ENCODE measurements at places on chromosomes 5 and 9.

GRCh38 chr5:133467335-133467779 is 145.0 kb downstream of the FSTL4 start:
- no peak for DNase-seq

DNA sequence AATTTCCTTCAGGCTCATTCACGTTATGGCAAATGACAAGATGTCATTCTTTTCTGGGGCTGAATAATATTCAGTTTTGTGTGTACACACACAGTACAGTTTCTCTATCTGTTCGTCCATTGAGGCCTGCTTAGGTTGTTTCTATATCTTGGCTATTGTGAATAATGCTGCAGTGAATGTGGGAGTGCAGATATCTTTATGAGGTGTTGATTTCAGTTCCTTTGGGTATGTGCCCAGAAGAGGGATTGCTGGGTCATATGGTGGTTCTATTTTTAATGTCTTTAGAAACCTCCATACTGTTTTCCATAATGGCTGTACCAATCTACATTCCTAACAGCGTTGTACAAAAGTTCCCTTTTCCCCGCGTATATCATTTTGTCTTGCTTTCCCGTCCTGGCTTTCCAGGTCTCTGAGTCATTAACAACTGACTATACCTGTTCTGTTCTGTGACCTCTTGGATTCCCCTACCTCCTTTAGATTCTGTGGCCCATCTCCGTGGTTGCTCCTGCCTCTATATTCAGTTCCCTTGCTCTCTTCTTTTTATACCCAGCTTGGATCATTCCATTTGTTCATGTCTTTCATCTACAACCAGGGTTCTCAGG is 6.8 kb downstream of the SNX30 start:
- DNase-seq, result no peak

GRCh38 chr5:56861893-56862485 is 46.6 kb downstream of the MAP3K1 start:
- no peak for DNase-seq

- no peak for DNase-seq
Measured at GRCh38 chr5:902129-902916, 9.6 kb downstream of the TRIP13 start.

GRCh38 chr5:170499621-170500020 is 4.2 kb upstream of the KCNIP1 start:
- DNase-seq, result no peak

GRCh38 chr9:98378206-98378780 is 122.8 kb upstream of the TBC1D2 start:
- DNase-seq, result no peak

GRCh38 chr9:130609163-130609562 is 29.8 kb downstream of the FUBP3 start:
- no peak for DNase-seq

GRCh38 chr9:105341434-105342146 is 97.1 kb downstream of the SLC44A1 start:
- DNase-seq, result peak; percentile 22

DNA sequence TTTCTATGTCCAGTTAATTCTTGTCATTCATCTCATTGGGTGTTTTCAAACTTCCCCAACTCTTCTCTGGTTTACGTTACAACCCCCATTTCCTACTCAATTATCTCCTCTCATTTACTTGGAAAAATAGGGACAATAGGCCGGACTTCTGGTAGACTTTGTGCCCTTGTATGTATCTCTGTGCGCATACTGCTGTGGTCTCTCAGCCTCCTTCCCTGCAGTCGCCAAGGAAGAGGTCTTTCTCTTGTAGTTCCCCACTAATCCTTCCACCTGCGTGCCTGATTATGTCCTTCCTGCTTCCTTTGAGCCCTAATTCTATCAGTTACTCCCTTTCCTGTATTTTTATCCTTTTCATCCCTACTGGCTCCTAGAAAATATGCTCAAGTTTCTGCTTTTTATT is 176.3 kb downstream of the GDNF start:
- DNase-seq, result no peak

DNA sequence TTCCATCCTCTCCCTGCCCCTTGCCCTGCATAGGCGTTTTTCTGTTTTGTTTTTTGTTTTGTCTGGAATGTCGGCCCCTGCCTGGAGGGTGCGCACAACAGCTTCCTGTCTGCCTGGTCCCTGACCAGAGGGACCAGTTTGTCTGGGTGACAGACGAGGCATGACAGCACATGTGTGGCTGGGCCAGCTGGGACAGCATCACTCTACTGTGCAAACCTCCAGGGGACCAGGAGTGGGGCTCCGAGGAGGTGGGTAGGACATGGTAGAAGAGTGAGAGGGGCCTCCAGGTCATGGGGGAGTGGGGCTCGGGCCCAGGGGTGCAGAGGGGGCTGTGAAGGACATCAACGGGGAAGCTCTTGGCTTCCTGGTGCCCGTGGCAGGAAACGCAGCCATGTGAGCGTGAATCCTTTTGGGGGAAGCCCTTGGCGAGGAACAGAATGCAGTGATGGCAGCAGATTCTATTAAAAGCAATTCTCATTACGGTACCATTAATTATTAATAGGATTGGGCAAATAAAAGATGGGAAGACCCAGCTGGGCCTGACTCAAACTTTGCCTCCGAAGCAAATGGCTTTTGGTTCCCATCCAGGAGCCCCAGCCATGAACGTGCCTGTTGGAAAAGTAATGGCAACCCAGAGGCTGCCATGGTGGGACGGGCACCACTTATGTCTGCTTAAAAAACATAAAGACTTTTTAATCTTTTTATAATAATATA is 184.4 kb upstream of the IER5L start:
- no peak for DNase-seq

DNA sequence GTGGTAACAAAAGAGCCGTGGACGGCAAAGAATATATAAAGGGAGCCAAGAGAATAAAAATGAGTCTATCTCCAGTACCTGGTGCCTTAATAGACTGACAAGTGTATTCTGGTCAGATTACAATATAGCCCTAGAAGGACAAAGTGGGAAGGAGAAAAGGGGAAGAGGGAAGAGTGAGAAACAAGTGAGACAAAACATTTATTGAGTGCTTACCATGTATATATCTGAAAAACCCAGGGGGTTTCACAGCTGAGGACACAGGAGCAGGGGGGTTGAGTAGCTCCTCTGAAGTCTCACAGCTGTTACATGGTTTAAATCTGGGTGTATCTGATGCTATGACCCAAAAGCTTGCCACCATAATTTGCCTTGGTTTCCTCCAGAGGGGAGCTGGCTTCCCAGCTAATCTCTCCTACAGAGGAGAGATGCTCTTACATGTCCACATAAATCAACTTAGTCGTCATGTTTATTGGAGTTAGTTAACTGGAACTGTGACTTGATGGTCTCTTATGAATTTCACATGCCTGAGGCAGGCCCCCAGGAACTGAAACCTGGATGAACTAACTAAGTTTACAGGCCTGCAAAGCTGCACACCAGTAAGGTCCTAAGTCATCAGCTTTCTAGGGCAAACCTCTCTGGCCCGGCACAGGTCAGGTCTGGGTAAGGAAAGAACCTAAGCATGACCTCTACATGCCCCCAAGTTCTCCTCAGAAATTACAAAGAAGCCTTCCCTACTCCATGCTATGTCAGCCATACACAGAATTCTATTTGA is 15.5 kb downstream of the SIL1 start:
- DNase-seq, result no peak

GRCh38 chr9:86201474-86202337 is 57.8 kb downstream of the C9orf153 start:
- no peak for DNase-seq

GRCh38 chr5:172412724-172413286 is 41.5 kb downstream of the SH3PXD2B start:
- peak; percentile 97 for DNase-seq

- no peak for DNase-seq
Measured at GRCh38 chr9:126605792-126606482, 7.8 kb upstream of the LMX1B start.

- no peak for DNase-seq
Measured at GRCh38 chr5:174618589-174618988, 105.8 kb upstream of the MSX2 start.

DNA sequence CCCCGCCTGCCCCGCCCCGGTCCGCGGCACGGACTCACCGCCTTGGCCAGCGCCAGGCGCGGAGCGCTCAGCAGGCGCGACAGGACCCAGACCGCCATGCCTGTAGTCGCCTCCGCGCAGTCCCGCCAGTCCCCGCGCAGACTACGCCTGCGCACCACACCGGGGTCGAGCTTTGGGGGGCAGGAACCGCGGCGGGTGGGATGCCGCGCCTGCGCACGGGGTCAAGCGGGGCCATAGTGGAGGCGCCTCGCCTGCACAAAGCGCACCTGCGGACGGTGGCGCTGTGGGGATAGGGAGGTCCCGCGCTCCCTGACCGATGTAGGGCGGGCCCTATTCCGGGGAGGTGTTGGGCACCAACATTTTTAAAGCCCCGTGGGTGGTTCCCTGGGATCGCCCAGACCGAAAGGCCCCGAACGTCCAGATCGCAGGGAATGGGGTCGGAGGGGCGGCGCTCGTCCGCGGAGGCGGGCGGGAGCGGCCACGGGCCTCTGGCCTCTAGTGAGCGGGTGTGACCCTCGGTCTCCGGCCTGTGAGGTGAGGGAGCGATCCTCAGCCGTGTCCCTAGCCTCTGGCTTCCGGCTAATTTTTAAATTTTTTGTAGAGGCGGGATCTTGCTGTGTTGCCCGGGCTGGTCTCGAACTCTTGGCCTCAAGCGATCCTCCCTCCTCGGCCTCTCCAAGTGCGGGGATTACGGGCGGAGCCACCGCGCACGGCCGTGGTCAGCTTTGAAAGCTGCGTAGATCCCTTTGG is 70.8 kb upstream of the LPCAT1 start:
- DNase-seq, result no peak

GRCh38 chr5:17694914-17695313 is 60.7 kb downstream of the TAF11L14 start:
- no peak for DNase-seq

DNA sequence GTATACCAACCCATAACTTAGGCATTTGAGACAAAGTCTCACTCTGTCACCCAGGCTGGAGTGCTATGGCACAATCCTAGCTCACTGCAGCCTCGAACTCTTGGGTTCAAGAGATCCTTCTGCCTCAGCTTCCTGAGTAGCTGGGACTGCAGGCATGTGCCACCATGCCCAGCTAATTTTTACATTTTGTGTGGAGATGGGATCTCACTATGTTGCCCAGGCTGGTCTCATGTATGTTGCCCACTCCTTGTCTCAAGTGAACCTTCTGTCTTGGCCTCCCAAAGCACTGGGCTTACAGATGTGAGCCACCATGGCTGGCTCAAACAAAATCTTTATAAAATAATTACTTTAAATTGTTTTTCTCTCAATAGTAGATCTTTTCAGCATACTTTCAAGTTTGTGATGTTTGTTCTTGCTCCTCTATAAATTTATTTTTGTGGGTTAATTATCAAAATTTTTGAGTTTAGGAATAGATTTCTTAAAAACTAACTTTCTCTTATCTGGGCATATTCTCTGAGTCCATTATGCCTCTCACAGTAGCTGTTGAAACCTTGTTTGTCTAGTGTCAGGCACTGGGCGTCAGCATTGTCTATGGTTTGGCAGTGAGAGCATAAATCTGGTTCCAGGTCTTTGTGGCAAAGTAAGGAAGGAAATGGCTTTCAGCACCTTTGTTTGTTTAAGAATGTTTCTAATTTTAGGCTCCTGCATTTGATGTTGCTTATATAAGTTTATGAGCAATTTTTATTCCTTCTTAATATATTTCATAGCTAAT is 38.7 kb downstream of the NLN start:
- DNase-seq, result no peak

- DNase-seq, result no peak
Measured at GRCh38 chr5:173736374-173736773, 119.9 kb upstream of the BOD1 start.

GRCh38 chr9:134206311-134207300 is 42.2 kb upstream of the RNU6ATAC start:
- no peak for DNase-seq

DNA sequence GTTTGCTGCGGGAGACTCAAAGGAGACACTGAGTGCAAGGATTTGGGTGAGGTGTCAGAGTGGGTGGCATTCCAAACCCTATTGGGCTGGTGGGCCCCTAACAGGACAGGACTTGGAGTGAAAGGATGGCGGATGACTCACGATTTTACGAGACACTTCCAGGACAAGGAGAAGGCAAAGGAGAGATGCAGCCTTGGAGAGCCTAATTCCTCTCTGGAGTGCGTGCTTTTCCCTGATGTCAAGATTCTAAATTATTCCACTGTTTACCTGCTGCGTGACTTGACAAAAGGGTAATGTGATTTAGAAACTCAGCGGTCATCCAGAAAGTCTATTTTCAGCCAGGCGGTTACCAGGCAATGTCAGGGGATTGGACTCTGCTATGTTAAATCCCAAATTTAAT is 41.6 kb upstream of the CD180 start:
- DNase-seq, result no peak

DNA sequence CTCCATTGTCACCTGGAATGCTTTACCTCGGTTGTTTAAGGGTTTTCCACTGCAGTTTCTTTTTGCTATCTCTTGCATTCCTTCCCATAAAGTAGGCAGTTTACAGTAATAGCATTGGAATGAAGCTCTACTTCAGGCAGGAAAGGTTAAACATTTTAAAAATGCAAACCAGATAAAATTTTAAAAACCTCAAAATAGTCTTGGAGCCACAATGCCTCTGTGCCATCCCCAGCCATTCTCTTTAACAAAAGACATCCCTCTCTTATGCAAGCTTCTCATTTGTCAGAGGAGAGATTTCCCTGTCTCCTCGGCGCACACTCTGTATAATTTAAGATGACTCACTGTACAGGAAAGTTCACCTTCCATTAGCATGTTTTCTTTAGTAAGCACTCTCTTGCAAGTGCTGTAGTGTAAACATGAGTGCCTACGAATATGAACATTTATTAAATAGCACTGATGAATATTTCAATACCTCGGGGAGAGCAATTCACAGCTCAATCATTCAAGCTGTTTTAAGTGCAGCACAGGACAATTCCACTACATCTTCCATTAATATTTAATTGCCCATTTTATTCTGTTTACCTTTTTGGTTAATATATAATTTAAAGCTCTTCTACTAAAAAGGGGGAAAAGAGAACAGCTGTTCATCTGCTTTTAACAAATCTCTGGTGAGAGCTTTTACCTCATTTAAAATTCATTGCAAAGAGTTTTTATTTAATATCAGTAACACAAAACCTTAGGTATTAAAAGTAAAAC is 343.6 kb downstream of the SPATA31D1 start:
- peak; percentile 41 for DNase-seq

DNA sequence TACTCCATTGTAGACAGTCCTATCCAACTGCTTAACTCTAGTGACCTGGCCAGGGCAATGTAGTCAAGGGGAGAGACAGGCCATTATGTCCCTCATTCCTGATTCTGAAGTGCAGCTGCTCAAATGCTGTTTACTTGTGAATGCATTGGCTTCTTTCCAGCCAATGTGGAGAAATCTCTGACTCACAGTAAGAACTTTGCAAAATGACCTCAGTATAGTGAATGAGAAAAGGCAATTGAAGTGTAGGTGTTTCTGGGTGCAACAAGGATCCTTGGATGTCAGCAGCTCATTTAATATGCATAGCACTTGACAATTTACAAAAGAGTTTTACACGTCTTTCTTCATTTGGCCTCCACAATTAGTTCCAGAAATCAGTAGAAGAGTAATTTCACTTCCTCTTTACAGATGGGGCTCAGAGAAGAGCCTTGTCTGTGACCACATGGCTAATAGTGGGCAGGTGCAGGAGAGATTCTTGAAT is 367.2 kb downstream of the OSTF1 start:
- no peak for DNase-seq

GRCh38 chr5:106680330-106680729 is 990.4 kb downstream of the EFNA5 start:
- no peak for DNase-seq

Data from AG09319 (cell line).